NCI-H524 treated with DMSO at 0.1 percent for 48 hours (cell line): ENCODE measurements at places on chromosomes 16 and 17.

- DNase-seq = no peak
Measured at GRCh38 chr16:65010125-65010524, 111.7 kb downstream of the CDH11 start.

DNA sequence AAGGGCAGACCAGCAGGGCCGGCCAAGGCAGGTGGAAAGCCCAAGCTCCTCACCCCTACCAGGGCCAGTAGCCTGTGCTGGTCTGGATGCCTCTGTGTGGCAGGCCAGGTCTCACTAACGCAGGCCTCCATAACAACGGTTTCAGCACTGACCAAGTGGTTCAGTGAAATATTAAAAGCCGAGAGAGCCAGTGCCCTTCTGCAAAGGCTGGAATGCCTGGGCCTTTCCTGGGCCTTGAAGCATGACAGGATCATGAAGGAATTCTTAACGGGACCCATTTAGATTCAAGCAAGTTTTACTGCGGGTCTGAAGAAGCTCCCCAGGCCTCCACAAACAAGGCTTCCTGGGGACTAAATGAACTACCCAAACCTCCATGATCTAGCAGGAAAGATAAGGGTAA is 16.3 kb downstream of the ADAD2 start:
- DNase-seq = no peak

DNA sequence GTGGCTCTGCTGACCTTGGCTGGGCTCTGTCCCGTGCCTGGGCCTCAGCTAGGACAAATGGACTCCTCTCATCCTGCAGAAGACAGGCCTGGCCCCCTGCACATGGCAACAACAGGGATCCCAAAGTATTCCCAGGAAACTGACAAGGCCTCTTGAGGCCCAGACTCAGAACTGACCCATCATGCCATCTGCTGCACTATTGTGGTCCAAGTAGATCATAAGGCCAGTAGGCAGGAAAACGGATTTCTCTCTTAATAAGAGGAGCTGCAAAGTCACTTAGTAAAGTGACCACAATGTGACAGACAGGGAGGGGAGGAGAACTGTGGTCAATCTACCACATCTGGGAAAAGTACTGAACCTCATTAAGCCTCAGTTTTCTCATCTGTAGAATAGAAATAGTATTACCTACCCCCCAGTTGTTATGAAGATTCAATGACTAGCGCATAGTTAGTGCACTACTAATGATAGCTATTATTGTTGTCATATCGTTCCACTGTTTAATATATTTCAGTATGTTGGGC is 62.1 kb upstream of the TNRC6A start:
- no peak for DNase-seq

- DNase-seq = no peak
Measured at GRCh38 chr17:17635126-17635525, 43.6 kb upstream of the PEMT start.

GRCh38 chr17:17433000-17433703 is 43.6 kb upstream of the MED9 start:
- DNase-seq = no peak

DNA sequence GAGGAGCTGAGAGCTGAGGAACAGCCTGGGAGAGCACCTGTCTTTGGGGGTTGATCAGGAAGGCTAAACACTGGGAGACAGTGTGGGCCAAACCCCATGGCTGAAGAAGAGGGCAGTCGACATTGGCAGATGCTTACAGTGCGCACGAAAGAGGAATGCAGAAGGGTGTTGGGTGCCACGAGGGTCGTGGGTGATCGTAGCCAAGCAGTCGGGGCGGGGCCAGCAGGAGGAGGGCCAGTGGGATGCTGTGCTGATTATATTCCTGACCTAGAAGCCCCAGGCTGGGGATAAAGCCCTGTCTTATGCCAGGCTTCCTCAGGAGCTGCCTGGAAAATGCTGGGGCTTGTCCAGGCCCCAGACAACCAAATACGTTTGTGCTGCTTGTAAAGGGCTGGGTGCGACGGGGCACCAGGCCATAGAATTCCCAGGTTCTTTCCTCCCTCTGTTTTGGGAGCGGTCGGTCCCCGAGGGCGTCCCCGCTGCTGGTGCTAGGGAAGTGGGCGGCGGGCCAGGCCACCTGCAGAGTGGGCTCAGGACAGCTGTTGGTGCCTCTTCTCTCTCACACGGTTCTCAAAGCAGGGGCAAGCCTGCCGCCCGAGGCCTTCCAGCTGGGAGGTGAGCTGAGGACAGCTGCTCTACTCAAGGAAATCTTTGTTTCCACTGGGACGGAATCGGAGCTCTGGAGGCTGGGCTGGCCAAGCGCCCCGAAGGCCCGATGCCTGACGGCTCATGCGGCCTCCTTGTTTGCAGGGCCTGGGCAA is 10.0 kb downstream of the C1QTNF1 start:
- DNase-seq = peak; percentile 97

DNA sequence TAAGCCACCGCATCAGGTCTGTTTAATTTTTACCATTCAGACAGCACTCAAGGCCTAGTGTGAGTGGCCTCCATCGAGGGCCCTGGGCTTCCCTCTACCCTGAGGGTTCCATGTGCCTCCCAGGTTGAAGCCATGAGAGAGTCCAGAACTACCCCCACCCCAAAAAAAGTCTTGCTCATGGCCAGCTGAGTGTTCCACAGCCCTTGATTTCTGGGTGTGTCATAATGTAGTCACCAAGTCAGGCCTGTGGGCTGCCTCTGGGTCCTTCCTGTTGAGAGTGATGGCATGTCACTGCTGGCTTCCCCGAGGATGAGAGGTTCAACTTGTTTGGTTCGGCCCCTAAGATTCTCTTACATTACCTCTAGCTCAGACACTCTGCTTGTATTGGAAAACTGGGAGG is 100.6 kb downstream of the PITPNC1 start:
- DNase-seq = no peak

GRCh38 chr17:48175692-48176470 is 68.3 kb downstream of the SNX11 start:
- no peak for DNase-seq

GRCh38 chr17:1495265-1495989 is 2.9 kb upstream of the MYO1C start:
- DNase-seq = no peak

DNA sequence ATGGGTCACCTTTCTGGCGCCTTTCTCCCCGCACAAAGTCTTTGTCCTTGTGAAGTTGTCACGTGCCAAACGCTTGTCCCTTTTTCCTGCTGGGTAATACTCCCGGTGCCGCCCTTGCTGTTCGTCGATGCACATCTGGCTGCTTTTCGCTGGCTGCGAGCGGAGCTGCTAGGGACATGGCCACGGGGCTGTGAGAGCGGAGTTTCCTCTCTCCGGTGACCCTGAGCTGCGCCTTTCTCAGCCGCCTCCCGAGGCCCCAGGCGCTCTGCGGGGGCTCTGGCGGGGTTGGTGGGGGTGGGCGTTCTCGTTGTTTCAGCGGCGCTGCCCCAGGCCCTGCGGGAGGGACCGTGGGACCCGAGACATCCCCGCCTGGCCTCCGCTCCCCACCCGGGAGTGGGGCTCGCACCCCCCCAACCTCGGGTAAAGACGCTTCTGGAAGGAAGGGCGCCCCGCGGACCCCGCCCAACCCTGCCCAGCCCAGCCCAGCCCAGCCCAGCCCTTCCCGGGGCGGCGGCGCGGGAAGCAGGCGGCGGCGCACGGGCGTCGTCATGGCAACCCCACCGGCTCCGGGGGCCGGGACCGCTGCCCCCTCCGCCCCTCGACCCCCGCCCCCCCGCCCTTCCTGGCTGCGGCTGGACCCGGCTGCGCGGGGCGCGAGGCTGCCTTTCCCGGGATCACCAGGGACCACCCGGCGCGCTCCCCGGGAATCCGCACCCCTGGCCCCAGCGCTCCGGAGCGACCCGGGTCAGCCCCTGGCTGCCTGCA is 12.3 kb downstream of the CHMP6 start:
- no peak for DNase-seq

DNA sequence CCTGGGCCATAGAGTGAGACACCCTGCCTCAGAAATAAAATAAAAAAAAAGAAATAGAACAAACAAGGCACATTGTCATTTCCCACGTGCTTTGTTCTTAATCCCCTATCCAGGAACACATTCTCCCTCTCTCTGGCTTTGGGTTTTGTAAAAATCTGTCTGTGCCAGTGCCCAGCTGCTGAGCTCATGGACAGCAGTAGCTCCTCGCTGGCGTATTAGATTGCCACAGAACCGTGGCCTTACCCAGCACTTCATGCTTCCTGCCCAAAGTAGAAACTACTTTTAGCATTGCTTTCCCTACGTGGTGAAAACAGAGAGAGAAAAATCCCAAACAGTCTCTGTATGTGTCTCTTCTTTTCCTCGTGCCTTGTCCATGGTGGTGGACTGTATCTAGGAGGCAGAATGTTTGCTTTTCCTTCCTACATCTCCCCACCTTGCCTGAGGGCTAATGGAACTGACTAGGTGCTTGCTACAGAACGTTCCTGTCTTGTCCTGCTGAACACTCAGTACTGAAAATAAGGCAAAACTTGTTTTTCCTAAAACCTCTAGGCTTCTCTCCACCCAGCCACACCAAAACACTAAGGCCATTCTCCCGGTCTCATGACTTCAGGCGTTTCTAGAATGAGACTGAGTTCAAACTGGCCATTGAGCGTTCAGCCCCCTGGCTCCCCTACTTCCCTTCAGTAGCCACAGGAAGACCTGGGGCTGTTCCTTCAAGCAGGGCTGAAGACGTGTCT is 26.1 kb downstream of the MNT start:
- DNase-seq = no peak

- DNase-seq = no peak
Measured at GRCh38 chr16:4265676-4266075, 7.1 kb downstream of the TFAP4 start.

- no peak for DNase-seq
Measured at GRCh38 chr17:75074532-75074931, 13.2 kb upstream of the SLC16A5 start.

DNA sequence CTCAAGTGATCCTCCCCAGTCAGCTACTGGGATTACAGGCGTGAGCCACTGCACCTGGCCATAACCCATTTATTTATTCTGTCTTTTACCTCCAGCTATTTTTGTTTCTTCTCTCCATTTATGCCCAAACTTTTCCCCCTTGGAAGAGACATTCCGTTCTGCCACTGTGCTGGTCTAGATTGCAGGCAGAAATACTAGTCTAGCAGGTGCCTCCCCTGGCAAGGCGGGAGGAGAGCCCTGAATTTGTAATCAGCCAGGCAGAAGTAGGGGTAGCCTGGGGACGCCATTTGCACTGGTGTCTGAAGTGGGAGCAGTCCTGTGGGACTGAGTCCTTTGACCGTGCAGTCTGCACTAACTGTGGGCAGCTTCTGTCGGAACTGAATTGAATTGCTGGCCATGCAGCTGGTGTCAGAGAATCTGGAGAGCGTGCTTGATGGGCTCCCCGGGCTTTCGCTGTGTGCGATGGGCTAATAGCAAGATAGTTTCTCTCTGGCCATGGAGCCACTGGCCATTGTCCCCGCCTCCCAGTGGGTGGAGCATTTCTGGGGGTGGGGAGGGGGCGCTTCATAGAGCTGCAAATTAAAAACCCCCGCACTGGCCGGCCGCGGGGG is 31.5 kb upstream of the LITAF start:
- DNase-seq = no peak

- DNase-seq = peak; percentile 51
Measured at GRCh38 chr17:77440560-77440981, 299.8 kb downstream of the SEC14L1 start.

DNA sequence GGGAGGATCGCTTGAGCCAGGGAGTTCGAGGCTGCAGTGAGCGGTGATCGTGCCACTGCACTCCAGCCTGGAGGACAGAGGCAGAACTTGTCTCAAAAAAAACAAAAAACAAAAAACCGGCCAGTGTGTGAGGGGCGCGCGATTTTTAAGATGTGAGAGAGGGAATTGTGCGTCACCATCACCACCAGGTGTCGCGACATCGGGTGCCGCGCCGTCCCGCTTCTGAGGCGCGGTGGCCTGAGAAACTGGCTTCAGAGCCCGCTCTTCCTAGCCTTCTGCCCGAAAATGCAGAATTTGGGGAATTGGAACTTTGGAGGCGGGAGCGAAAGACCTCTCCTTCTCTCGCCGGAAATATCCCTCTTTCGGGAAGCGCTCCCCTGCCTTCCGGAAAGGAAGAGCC is 524.8 kb downstream of the KCNJ18 start:
- no peak for DNase-seq

DNA sequence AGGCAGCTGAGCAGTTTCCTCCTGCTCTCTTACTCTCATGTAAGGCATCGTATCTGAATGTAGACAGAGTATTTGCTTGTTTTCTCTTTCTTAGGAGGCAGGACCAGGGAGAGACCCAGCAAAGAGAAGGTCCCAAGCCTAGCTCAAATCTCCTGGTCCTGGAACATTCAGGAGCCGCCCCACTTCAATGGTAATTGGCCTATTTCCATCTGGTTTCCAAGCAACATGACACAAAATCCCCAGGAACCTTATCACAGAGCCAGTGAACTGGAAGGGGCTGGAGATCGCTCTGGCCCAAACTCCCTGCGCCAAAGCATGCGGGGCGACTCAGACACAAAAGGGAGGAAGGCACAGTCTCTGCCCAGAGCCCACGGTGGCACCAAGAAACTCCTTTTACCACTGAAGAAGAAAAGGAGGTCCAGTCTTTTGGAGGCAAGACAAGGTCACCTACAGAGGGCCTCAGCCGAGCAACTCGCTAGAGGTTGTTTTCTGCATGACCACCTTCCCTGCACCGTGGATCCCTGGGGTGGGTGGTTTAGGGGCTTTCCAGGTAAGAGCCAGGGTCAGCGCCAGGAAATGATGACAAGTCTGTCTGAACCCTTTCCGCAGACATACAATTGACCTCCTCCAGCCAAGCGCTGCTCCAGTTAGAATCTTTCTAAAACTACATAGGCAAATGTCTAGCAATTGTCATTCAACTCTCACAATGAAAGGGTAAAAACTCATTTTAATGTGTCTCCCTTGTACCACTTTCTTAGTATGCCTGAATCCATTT is 394.7 kb downstream of the SOX9 start:
- DNase-seq = no peak

GRCh38 chr16:73768786-73769203 is 527.8 kb upstream of the PSMD7 start:
- no peak for DNase-seq

GRCh38 chr16:10618710-10619209 is 38.4 kb upstream of the EMP2 start:
- no peak for DNase-seq

DNA sequence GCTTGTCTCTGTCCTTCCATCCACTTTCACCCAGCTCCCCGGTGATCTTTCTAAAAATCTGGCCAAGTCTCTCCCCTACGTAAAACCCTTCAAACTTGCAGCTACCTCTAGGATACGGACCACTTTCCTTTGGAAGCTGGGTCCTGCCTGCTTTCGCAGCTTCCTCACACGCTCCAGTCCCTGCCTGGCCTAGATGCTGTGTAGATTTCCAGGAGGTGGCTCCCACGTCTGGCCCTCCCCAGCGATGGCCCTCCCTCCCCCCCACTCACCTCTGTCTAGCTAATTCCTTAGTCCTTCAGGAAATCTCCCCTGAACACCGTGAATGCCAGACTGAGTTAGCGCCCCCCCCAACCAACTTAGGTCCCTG is 579 bp upstream of the LRRC59 start:
- no peak for DNase-seq

GRCh38 chr16:4402439-4403132 is 13.8 kb downstream of the CORO7 start:
- no peak for DNase-seq

GRCh38 chr17:80927791-80928216 is 63.8 kb upstream of the CHMP6 start:
- no peak for DNase-seq
